ENCODE measurements at places on chromosomes 12 and 14.

- no peak for DNase-seq
Observed at GRCh38 chr12:49706351-49707127, 666 bp downstream of the FMNL3 start.

GRCh38 chr12:106004289-106004688 lies 134.5 kb downstream of the NUAK1 start:
- DNase-seq = no peak

DNA sequence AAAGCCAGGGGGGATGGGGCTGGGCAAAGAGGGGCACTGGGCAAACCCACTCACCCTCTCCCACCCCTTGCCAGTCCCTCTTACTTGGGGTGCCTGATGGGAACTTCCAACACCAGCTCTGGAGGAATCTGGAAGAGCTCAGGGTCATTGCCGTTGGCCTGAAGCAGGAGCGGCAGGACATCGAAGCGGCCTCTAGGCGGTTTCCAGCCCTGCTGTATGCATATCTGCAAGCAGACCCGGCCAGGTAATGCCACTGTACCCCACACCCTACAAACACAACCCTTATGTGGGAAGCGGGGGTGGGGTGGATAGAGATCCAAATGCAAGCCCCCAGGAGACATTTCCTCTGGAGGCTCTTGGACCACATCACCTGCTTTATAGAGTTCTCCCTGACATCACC lies 83.6 kb downstream of the NOS1 start:
- DNase-seq = no peak

DNA sequence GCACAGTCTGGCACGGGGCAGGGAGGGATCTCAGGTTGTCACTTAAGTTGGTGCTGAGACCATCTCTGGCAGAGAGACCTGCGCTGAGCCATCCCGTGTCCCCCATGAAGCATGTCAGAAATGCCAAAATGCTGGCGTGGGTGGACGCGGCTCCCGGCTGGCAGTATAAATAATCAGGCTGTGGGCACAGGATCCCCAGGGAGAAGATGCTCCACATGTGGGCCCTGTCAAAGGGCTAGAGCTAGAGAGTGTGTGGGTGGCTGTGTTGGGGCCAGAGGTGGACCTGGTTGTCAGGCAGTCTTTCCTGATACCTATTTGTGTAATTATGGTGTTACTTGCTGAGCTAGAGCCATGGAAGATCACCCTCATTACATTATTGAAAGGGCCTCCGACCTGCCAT lies 189.5 kb downstream of the TSPAN9 start:
- no peak for DNase-seq

DNA sequence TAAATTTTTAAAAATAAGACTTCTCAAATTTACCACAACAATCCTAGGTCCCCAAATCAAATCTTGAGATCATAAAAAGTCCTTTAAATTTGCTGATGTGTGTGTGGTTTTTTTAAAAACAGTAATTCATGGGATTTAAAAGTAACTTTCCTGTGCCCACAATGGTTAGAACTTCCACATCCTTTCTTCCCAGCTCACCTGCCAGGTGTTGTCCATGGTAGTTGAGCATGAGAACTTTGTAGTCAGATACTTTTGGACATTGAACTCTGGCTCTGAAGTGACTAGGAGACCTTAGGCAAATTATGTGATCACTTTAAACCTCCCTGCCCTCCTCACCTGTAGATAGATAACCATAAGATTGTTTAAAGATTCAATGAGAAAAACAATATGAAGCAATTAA lies 253.2 kb downstream of the NPAS3 start:
- no peak for DNase-seq

DNA sequence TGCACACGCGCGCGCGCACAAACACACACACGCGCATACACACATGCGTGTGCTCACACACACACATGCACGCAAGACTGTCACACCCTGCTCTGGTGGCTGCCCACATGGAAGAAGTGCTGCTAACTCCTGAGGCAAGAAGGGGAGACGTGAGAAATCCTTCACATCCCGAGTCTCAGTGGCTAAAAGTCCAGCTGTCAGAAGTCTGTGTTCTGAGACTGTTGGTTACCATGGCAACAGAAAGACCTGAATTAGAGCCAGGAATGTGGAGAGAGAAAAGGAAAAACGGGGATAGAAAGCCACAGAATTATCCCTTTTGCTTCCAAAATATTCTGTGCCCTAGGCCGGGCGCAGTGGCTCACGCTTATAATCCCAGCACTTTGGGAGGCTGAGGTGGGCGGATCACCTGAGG lies 71.2 kb downstream of the PPFIBP1 start:
- DNase-seq = no peak

GRCh38 chr14:89607453-89607852 lies 190.4 kb upstream of the FOXN3 start:
- DNase-seq = no peak

DNA sequence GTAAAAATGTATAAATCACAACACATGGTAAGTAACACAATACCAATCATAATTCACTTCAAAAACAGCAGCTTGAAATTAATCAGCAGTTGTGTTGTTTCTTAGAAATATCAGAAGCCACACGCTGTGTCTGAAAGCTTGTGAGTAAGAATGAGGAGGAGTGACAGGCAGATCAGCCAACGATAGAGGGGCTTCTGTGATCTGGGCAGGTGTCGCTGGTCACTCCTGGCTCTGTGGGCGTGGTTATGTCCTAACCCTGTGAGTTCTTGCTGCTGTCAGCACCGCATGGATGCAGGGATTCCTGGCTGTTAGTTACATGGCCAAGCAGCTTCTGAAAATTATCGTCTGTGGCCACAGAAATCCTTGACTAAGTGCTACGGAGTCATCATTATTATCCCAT lies 123.4 kb downstream of the SLC25A47 start:
- no peak for DNase-seq

DNA sequence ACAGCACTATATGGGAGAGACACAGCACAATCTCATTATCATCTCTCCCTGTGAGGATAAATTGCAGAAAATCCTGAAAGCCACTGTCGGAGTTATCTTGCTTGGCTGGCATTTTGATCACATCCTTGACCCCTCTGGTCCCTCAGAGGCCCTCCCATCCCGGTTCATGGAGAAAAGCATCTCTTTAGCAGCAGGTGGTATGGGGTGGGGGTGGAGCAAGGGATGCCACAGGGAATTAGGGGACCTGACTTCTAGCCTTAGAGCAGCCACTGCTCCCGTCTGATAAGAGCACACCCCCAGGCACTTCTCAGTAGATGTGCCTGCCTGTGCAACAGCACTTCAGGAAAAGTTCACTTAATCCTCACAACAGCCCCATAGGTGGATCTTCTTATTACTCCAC lies 38.6 kb downstream of the GRIN2B start:
- DNase-seq = no peak

- no peak for DNase-seq
Observed at GRCh38 chr12:80195074-80195726, 95.9 kb downstream of the OTOGL start.

DNA sequence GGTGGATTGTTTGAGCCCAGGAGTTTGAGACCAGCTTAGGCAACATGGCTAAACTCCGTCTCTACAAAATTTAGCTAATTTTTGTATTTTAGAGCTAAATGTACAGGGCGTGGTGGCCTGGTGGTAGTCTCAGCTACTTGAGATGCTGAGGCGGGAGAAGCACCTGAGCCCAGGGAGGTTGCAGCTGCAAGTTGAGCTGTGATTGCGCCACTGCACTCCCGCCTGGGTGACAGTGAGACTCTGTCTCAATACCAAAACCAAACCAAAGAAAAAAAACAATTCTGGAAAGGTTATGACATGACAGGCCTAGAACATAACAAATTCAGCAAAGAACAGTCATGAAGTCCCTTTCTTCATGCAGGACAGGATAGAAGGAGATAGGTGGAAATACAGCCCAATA lies 25.7 kb downstream of the WDR89 start:
- no peak for DNase-seq

- no peak for DNase-seq
Observed at GRCh38 chr12:28585146-28585545, 394.9 kb downstream of the CCDC91 start.

GRCh38 chr14:101628471-101628966 lies 67.2 kb downstream of the DIO3 start:
- peak; percentile 88 for DNase-seq

GRCh38 chr12:124566997-124567672 lies at the start of gene NCOR2:
NCOR2 (minus strand) TSS chr12:124567612; CDS start chr12:124495251, 72,361 bp downstream.
- peak; percentile 71 for DNase-seq

GRCh38 chr12:72522411-72522810 lies 250.2 kb downstream of the TRHDE start:
- no peak for DNase-seq

DNA sequence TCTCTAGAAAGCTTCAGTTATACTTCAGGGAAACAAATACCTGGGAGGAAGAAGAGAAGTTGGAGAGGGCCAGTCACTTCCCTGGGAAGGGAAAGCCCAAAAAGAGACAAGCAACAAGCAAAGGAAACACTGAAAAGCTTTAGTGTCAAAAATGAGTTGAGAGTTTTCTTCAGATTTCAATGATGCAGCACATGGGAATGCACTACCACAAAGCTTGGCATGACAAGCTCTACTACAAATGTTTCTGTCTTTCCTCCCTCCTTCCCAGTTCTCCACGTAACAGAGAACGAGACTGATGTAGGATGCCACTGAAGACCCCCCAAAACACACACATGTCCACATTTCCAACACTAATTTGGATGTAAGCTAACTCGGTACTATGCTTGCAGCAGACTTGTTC lies 26.8 kb upstream of the ADAMTS20 start:
- DNase-seq = no peak
